ENCODE measurements at places on chromosomes 1 and 21.

DNA sequence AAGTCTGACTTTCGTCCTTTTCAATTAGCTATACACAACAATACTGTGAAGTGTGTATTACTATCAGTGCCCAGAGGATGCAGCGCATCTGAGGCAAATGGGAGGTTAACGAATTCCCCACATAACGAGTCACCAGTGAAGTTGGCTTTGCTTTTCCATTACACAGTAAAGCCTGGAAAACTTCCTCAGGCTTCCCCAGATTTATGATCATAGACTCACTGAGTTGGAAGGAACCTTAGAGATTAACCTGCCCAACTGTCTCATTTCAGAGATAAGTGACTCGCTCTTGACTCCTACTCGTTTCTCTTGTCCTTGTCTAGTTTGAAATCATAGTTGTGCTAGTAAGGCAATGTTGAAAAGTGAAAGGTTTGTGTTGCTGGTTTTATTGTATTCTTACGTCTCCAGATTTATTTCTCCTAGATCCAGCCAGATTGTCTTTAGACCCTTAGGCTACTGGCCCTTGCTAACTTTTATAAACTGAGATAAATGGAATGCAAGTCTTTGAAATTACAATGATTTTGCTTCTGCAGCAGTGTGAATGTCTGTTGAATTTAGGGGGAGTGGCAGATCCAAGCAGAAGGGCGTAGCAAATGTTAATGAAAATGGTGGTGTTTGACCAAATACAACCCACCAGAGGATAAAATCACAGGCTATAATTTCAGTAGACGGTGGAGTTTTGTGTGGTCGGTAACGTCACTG, 17.3 kb downstream of the S1PR1 start:
- no peak for DNase-seq

DNA sequence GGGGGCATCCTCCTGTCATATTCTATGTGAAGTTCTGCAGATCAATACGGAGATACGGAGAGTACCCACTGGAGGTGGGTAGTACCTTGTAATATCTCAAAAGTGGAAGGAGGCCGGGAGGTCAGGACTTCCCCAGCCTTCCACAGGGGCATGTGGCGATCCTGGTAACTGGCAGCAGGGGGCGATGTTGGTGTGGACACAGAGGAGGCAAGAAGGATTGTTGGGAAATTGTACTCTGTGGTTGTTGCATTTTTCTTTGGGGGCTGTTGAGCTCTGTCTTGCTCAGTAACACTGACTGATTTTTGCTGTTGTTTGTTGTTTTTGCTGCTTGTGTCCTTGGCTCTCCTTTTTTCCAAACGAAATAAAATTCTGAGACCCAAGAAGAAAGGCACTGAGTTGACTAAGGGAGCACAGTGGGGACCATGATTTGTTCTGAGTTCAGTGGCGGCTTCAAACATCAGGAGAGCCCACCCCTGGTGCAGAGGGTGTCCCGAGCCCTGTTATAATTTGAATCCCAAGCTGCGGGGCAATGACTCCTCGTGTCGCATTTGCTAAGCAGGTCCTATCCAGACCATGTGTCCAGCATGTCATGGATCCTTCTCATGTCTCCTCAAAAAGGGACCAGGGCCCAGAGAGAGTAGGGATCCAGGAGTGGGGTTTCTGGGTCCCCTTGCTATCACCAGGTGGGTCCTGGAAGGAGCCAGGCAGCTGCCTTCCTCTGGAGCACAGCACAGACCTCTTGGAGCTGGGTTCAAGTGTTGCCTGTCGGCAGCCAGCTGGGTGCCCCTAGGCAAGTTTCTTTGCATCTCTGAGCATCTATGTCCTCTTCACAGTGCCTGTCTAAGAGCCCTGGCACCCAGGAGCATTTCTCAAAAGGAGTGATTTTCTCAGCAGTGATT, 22.8 kb downstream of the LHX4 start:
- DNase-seq = peak; percentile 87

GRCh38 chr1:227758366-227758765, 23.1 kb downstream of the SNAP47 start:
- DNase-seq = peak; percentile 65

GRCh38 chr1:47710329-47711071, 272.7 kb downstream of the FOXD2 start:
- DNase-seq = peak; percentile 94

GRCh38 chr1:231866392-231867331, 240.1 kb downstream of the DISC1 start:
- peak; percentile 51 for DNase-seq

DNA sequence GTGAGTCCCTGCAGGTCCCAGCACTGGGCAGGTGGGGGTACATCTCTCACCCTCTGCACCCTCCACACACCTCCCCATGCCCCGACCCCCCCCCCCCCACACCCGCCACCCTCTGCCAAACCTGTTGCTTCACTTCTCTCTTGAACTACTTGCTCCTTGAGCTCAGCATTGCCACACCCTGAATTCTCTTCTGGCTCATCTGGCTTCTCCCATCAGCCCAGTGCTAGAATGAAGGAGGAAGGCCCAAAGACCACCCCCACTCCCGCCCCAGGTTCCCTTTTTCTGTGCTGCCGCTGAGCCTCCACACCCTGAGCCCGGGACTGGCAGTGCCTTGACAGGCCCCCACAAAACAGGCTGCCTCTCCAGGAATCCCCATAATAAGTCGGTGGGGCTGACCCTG, 6.4 kb upstream of the TNNI1 start:
- DNase-seq = no peak

DNA sequence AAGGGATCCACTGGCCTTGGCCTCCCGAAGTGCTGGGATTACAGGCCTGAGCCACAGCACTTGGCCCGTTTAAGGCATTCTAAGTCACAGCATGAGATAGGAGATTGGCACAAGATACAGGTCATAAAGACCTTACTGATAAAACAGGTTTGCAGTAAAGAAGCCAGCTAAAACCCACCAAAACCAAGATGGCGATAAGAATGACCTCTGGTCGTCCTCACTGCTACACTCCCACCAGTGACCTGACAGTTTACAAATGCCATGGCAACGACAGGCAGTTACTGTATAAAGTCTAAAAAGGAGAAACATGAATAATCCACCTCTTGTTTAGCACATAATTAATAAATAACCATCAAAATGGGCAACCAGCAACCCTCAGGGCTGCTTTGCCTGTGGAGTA, 33.3 kb upstream of the RCC2 start:
- no peak for DNase-seq

- no peak for DNase-seq
These were observed 387.3 kb downstream of the RYR2 start for GRCh38 chr1:237429252-237429651.

- no peak for DNase-seq
These were observed 37.9 kb downstream of the MFSD2A start for GRCh38 chr1:39992888-39993287.

DNA sequence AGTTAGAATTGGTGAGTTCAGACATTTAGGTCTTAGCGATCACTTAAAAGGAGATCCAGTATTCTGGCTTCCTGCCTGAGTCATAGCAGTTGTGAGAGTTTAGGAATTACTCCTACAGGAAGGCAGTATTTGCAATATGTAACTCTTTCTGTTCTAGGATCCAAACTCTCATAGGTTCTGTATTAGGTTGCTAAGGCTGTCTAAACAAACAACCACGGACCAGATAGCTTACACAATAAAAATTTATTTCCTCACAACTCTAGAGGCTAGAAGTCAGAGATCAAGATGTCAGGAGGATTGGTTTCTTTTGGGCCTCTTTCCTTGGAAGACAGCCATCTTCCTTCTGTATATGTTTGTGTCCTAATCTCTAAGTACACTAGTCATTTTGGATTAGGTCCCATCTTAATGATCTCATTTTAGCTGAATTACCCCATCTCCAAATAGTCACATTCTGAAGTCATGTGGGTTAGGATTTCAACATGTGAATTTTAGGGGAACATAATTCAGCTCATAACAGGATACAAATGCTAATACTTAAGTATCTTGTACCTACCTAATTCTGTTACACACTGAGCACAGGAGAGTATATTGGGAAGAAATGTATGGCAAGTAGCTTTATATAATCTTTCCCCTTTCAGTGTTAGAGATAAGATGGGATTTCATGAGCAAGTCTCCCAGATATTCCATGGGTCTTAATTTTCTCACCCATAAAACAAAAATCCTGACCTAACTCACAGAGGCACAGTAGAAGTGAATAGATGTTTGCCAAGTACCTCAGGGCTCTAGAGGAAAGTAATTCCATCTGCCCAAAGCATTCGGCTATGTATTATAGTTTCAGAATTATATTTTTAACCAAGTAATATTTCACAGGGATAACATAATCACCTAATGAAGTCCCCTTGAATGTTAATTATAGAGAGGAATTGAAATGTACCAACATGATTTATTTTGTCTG, 144.4 kb downstream of the PTBP2 start:
- DNase-seq = no peak

GRCh38 chr1:10637400-10637799, 159.0 kb downstream of the CASZ1 start:
- DNase-seq = no peak

GRCh38 chr1:171217658-171218443, 30.4 kb upstream of the FMO1 start:
- DNase-seq = no peak

GRCh38 chr1:182807907-182808306, 18.3 kb downstream of the NPL start:
- DNase-seq = no peak

- no peak for DNase-seq
These were observed 4.1 kb downstream of the NRIP1 start for GRCh38 chr21:15060543-15061175.

DNA sequence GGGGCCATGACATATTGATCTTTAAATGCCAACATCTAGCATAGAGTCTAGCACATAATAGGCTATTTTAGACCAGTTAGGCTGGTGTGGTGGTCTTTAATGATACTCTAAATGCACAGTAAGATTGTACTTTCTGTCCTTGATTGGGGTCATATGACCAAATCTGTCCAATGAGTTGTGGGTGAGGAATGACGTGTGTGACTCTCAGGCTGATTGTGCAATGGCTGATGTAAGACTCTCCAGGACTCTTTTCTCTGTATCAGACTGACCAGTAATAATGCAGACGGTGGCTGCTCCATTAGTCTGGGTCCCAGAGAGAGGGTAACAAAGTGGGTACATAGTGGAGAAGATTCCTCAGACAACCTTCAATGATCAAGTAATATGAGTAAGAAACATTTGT, 541.6 kb upstream of the CAMK1G start:
- no peak for DNase-seq

DNA sequence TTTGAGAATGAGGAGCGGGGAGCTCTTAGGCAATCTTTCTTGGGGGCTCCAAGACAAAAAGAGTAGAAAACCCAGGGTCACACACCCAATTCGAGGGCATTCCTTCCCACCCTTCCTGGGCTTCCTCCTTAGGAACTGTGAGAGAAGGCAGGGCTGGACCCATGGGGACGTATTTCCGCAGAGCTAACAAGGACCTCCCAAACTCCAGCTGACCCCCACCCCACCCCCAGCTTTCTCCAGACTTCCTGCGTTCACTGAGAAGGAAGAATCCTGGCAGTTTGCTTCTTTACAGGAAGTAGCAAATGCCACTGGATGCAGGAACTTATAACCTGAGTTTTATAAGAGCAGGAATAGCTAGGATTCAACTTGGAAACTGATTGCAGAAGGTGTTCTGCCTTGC, 2.7 kb upstream of the LHX9 start:
- DNase-seq = no peak

GRCh38 chr1:39800471-39800835, 11.8 kb upstream of the BMP8B start:
- no peak for DNase-seq

GRCh38 chr1:5878971-5879370, 113.3 kb downstream of the NPHP4 start:
- no peak for DNase-seq

DNA sequence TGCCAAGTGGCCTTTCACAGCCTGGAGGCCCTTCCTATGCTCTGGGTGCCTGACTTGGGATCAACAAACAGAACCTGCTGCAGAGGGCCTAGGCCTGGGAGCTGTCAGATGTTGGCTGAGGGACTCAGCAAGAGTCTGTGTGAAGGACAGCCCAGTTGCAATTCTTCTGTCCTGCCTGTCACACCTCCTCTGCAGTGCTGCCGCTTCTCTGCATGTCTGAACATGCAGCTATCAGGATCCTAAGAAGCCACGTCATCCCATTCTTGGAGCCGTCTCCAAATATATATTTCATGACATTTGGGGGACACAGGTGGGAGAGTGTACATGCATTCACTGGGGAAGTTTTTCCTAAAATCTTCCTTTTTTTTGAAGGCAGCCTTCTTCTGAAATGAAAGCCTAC, 8.6 kb downstream of the FCAMR start:
- DNase-seq = no peak

- DNase-seq = no peak
These were observed 776 bp upstream of the TNFRSF9 start for GRCh38 chr1:7941437-7941793.

- DNase-seq = no peak
These were observed 82.2 kb upstream of the SLFNL1 start for GRCh38 chr1:41103766-41104165.

DNA sequence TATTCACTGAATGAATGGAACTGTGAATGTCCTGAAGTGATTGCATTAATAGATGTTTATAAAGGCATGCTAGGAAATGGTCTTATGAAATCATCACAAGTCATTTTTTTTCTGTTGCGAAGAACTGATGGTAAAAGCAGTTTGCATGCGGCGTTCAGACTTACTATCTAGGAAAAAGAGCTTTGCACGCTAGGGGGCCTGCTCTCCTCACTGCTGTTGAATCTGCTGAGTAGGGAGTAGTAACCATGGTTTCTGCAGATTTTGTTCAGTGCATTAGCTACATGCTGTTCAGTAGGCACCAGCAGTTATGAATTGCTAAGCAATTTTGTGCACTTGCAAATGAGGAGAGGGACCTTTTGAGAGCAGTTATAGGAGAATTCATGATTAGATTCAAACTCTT, 57.9 kb downstream of the CENPF start:
- DNase-seq = no peak

GRCh38 chr1:245258271-245258920, 103.6 kb downstream of the KIF26B start:
- no peak for DNase-seq

DNA sequence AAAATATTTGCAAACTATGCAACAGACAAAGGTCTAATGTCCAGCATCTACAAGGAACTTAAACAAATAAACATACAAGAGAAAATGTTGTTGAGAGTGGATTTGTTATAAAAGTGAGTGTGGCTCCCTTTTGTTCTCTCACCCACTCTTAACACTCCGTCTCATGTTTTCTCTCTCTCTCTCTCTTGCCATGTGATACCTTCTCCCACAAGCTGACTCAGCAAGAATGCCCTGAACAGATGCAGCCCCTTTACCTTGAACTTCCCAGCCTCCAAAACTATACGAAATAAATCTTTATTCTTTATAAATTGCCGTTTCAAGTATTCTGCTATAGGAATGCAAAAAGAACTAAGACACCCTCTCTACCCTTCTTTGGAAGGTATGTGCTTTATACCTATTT, 234.1 kb downstream of the ADGRL2 start:
- DNase-seq = no peak

DNA sequence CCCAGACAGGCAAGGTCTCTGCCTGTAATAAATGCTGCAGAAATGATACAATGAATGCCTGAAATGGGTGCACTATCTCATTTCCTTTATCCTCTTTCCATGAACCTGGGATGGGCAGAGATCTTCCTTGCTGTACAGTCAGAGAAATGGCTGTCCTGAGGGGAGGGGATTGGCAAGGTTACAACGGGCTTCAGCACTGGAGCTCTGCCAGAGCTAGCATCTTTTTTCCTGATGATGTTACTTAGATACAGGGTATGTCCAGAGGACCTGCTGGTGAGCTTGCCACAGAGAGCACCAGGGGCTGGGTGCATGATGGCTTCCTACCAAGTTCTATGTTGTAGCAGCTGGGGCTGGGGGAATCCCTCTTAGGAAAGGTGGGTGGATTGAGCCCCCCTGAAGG, 115.1 kb downstream of the PLXNA2 start:
- no peak for DNase-seq

GRCh38 chr1:88662723-88663122, 21.4 kb upstream of the PKN2 start:
- DNase-seq = no peak

Measured in GM13976 (cell line).